ENCODE measurements at places on chromosomes 4 and X.

DNA sequence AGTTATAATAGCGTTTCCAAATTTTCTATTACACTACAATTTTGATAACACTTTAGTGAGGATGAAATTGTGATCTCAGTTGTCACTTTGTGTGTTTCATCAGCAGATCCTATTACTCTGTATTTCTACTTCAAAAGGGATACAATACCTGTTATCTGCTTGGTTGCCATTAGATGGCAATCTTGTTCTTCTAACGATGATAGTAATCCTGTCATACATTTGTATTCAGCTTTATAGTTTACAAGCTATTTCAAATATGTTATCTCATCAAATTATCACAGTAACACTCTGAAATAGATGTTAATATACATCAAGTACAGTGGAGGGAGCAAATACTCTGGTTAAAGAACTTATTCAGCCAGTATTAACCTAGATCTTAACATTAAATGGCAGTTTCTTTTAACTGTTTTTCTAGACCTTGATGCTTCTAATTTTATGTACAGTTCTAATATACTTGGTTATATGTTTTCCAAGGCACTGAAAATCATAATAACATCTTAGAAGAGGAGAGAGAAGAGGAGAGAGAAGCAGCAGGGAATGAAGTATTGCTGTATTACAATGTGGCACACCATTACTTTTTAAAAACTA, 292.0 kb downstream of the CCSER1 start:
- no peak for DNase-seq

DNA sequence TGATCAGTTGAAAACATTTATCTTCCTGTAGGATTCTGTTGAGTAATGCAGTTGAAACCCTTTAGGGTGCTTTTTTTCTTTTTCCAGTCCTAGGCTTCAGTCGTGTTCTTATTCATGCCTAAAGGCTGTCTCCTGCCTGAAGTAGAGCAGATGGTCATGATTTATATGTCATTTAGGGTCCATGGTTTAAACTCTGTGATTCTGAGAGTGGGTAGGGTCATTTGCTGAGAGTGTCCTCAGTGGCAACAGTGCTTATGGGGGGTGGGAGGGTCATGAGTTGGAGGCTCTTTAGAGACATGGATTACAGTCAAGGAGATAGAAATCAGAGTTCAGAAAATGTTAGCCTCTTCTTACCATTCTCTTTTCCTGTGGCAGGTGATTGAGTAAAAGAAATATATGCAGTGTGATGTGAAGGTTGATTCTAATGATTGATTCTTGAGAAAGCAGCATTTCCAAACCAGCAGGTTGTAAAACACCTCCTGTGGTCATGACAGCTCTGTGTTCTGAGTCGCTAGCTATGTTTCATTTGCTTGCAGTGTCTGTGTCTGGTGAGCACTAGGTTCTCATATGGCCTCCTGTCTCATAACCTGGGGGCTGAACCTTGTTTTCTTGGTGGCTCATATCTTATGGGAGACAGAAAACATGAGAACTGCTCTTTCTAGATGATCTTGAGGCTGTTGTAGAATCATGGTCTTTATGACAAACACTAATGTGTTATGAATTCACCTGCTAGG, 60.4 kb downstream of the JADE1 start:
- DNase-seq, result no peak

DNA sequence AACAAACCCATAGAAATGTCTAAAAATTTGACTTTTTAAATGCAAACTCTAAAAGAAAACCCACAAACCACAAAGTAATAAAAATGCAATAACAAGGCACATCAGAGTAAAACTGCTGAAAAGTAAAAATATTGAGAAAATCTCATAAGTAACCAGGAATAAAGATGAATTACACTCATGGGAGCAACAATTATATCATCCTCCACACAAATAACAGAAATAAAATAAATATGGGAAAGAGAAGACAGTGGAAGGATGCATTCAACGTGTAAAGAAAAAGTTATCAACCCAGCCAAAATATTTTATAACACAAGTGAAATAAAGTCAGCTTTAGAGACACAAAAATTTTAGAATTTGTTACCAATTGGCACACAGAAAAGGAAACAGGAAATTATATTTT, 1420.2 kb downstream of the PCDH18 start:
- DNase-seq, result no peak

DNA sequence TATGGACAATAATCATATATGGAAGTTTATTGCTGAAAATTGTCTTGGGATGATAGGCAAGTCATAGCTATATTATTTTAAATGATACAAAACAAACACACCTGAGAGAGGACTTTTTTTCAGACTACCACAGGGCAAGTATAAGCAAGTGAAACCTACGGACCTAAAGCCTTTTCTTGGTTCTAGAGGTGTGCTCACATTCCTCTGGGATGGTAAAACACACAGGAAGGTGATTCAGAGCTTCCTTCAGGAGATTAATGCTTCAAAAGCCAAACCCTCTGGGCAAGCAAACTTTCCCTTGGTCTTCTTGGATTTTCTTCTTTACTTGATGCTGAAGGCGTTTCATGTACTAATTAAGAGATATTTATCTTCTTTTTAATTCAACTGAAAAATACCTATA, 60.1 kb upstream of the ACSL4 start:
- DNase-seq, result no peak

DNA sequence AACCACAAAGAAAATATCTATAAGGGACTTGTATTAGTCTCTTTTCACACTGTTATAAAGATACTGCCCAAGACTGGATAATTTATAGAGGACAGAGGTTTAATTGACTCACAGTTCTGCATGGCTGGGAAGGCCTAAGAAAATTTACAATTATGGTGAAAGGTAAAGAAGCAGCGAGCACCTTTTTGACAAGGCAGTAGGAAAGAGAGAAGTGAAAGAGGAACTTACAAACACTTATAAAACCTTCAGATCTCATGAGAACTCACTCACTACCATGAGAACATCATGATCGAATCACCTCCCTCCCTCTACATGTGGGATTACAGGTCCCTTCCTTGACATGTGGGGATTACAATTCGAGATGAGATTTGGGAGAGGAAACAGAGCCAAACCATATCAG, 856.0 kb downstream of the TRAM1L1 start:
- no peak for DNase-seq

GRCh38 chrX:144566592-144566991, 680.7 kb upstream of the SPANXN1 start:
- no peak for DNase-seq

GRCh38 chrX:104255465-104255864, 732 bp upstream of the ESX1 start:
- DNase-seq, result no peak

GRCh38 chr4:4396628-4397440, 9.9 kb downstream of the NSG1 start:
- no peak for DNase-seq

DNA sequence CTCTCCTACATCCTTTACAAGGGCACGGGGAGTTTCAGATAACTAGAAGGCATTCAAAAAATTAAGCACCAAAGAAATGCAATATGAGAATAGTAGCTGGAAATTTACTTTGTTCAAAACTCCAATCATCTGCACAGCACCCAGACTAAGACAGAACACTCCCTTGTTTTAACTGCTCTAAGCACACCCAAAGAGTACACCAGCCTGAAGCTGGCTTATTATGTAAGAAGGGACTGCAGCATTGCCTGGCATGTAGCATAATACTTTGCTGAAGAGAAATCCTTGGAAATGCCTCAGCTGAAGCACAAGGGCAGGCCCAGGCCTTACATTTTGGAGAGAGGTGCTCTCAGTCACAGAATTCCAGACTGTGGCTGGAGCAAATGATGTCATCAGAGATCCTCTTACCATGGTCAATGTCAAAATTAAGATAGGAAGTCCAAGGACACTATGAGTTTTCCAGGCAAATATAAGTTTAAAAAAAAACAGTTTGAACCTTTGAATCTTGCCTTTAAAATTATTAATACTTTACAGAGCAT, 14.8 kb downstream of the ARHGEF6 start:
- DNase-seq, result no peak
